ENCODE measurements at places on chromosomes 2 and 18.
A peak's percentile ranks its signal among the peaks of the same experiment; 100 is the strongest.

DNA sequence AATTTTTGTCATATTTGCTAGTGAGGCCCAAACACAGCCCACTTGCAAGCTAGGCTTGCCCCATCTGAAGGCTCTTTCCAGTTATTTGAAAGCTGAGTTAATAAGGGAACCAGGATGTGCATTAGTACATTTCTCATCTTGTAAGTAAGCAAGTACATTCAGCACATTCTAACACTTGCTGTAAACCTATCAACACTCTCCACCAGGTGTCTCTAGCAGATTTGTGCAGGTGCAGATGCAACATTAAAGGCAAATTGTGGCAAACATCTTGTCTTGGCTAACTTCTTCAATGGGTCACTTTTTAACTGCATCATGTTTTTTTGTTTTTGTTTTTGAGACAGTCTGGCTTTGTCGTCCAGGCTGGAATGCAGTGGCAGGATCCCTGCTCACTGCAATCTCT is 25.3 kb upstream of the MFSD6 start:
- DNase-seq, result peak; percentile 49

DNA sequence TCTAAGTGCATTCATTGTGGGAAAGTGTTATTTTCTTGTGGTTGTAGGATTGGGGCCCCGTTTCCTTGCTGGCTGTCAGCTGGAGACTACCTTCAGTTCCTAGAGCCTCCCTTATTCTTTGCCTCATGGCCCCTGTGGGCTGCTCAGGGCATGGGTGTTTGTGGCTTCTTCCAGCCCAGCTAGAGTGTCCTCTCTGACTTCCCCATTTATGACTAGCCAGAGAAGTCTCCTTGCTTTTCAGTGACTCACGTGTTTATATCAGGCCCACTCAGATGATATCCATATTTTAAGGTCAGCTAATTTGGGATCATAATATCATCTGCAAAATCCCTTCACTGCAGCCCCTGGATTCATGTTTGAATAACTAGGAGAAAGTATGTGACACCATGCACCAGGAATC is 62.8 kb downstream of the DTNA start:
- no peak for DNase-seq

- DNase-seq, result peak; percentile 18
Observed at GRCh38 chr2:24317491-24317920, 42.8 kb downstream of the ITSN2 start.

- DNase-seq, result no peak
Observed at GRCh38 chr2:3745920-3746319, 42.5 kb downstream of the DCDC2C start.

DNA sequence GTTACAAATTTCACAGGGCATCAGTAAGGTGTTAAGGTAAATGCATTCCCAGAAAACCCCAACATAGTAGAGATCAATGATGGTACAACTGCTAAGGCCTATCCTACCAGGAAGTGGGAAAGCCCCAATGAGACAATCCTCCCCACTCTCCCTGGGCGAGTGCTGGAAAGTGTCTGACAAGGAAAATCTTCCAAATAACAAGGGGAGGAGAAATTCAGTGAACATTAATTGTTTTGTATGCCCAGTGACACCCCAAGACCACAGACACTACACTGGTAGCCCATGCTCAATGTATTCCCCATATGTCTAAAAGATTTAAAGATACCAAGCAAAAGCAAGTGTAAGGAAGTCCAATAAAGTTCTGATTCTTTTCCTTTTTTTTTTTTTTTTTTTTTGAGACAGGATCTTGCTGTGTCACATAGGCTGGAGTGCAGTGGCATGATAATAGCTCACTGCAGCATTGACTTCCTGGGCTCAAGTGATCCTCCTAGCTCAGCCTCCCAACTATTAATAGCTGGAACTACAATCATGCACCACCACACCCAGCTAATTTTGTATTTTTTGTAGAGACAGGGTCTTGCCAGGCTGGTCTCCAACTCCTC is 24.7 kb downstream of the B4GALT6 start:
- no peak for DNase-seq

DNA sequence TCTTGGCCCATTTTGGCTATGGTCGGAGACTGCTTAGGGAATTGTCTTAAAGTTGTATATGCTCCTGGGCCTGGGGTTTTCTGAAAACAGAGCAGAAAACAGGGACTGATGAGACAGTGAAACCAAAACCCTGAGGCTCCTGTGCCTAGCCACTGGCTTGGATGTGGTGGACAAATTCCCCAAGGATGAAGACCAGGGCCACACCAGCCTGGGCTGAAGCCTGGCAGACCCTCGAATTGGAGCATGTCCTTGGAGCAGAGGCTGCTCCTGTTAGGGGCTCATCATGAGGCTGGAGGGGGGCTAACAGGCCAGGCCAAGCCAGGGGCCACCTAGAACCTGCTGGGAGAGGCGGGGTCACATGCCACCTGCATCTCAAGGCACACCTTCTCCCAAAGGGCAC is 68.1 kb downstream of the STPG4 start:
- no peak for DNase-seq

- DNase-seq, result peak; percentile 48
Observed at GRCh38 chr2:47272031-47272864, 117.1 kb upstream of the STPG4 start.

- DNase-seq, result no peak
Observed at GRCh38 chr18:12369211-12369610, 7.8 kb downstream of the AFG3L2 start.

GRCh38 chr2:125684256-125684655 is 971.7 kb upstream of the GYPC start:
- DNase-seq, result no peak

DNA sequence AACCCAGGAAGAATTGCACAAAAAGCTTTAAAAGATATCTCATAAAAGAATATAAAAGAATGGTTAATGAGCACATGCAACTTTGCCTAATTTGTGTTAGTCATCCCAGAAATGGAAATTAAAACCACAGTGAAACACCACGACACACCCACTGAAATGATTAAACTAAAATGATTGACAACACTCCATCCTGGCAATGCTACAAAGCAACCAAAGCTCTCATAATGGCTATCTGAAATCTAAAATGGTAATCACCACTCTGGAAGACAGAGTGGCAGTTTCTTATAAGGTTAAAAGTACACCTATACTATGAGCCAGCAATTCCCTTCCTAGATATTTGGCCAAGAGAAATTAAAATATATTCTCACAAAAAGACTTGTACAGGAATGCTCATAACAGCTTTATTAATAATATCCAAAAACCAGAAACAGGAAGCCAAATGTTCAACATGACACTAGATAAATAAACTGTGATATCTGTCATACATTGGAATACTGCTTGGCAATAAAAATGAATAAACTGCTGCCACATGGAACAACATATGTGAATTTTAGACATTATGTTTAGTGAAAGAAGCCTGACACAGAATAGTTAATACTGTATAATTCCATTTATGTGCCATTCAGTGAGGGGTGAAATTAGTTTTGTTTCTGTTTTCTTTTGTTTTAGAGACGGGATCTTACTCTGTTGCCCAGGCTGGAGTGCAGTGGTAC is 105.3 kb upstream of the BCL2L11 start:
- peak; percentile 8 for DNase-seq

- no peak for DNase-seq
Observed at GRCh38 chr18:8662560-8663255, 42.6 kb upstream of the MTCL1 start.

DNA sequence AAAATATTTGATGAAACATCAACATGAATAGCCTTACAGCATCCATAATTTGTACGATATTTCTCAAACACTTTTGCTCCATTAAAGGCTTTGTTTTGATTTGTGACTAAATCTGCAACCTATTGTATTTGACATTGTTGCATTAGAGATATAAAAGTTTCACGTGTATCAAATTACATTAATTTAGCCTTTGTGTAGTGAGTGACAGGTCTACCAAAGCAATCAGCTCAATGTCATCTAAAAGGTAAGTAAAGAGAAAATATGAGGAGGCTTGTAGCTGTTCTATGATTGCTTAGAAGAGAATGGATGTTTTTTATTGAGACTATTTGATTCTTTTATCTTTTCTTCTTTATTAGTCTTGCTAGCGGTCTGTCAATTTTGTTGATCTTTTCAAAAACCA is 430.2 kb downstream of the GALR1 start:
- no peak for DNase-seq

GRCh38 chr18:13756261-13756660 is 29.8 kb downstream of the RNMT start:
- DNase-seq, result no peak

DNA sequence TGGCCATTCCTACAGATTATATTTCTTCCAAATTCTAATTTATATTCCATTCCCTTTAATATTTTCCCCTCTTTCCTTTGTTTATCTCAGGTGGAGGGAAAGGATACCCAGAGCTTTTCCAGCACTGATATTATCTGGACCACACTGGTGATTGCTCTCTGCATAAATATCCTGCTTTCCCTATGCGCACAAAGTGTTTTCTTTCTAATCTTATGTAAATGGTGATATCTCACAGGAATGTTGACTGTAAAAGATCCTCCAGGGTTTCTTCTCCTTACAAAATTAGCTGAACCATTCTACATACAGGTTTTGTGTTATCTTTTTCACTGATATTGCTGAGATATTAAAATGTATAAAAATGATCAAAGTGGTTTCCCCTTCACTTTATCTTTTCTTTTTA is 59.1 kb upstream of the GALNT13 start:
- no peak for DNase-seq

- DNase-seq, result no peak
Observed at GRCh38 chr2:64085936-64086335, 58.3 kb downstream of the PELI1 start.
